ENCODE measurements at places on chromosomes 2 and 18.

- no peak for DNase-seq
Observed at GRCh38 chr18:13470516-13471197, 252.1 kb downstream of the LDLRAD4 start.

DNA sequence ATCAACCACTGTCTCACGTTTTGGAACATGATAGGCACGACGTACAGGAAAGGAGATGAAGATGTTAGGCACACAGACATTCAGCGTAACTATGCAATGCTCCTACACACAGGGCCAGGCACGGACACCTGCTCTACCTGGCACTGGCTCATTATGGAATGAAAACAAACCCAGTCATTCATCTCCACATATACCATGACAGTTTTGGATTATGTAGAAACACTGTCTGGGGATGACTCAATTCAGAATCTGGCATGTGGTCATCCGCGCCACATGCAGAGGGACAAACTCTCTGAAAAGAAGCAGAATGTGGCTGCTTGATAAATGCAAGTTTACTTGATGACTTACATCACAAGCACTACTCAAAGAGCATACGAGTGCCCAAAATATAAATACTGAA lies 29.5 kb upstream of the NFU1 start:
- DNase-seq: no peak

GRCh38 chr2:10269291-10269690 lies 33.4 kb upstream of the HPCAL1 start:
- DNase-seq: no peak

DNA sequence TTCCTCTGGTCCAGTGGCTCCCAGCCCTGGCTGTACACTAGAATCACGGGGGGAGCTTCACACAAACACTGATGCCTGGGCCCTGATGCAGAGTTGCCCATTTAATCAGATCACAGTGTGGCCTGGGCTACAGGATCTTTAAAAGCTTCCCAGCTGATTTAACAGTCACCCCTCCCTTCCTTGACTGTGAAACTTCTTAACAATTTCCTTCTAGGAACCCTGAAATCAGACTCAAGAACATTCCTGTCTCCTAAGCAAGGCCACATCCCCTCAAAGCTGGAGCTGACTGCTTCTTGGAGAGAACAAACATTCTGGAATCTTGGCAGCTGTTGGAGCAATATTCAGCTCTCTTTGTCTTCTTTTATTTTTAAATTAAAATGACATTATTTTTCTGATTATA lies 88.7 kb downstream of the ADD2 start:
- no peak for DNase-seq

DNA sequence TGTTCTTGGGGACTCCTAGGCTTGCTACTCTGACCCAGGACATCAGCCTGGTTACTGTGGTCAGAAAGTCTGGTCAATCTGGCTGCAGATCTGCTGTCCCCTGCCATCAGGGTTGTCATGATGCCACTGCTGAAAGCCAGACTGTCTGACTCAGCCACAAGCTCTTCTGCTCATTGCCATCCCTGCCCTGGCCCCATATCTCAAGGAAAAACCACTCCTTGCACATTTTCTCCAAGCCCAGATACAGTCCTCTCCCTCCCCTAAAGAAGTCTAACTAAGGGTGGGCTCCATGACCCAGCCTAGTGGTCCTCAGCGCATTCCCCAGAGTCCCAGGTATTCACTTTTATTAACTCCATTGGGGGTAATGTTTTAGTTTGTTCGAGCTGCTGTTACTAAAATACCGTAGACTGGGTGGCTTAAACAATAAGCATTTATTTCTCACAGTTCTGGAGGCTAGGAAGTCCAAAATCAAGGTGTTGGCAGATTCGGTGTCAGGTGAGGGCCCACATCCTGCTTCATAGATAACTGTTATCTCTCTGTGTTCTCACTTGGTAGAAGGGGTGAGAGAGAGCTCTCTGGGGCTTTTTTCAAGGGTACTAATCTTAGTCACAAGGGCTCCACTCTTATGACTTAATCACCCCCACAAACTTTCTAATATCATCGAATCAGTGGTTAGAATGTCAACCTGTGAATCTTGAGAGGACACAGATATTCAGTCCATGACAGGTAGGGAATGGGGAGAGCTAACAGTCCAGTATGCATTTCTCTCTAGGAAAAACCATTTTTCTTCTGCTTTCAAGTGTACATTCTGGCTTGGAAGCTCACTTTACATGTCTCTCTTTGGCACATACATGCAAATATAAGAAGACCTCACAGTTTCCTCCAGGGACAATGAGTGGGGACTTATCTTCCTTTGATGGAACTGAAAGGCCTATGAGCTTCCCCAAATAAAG lies 94.8 kb upstream of the CXCR4 start:
- DNase-seq: no peak

DNA sequence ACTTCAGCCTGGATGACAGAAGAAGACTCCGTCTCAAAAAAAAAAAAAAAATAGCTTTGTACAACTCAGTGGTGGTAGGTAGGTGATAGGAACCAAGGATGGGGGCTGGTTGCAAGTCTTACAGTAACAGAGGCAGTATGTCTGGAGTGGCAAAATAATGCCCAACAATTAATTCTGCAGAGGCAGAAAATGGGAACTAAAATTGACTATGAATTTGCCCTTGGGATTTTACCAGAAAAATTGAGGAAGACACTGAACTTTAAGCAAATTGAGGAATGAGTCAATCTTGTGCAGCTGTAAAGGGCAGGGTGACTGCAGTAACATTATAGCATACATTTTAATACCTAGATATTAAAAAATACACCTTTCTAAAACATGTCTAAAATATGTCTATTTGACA lies 292.1 kb upstream of the FBXO11 start:
- no peak for DNase-seq

- no peak for DNase-seq
Observed at GRCh38 chr2:241193271-241193670, 4.8 kb downstream of the ANO7 start.

- no peak for DNase-seq
Observed at GRCh38 chr18:57427429-57428201, 7.6 kb upstream of the ONECUT2 start.

- DNase-seq: no peak
Observed at GRCh38 chr2:187995556-187995955, 296.1 kb upstream of the GULP1 start.

DNA sequence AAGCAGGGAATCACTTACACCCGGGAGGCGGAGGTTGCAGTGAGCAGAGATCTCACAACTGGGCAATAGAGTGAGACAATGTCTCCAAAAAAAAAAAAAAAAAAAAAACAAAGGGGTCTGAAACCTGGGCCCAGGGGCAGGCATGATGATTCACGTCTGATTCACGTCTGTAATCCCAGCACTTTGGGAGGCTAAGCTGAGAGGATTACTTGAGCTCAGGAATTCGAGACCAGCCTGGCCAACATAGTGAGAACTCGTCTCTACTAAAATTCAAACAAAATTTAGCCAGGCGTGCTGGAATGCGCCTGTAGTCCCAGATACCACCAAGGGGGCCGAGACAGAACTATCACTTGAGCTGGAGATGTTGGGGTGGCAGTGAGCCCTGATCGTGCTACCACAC lies 30.3 kb downstream of the TEX44 start:
- no peak for DNase-seq

- DNase-seq: peak; percentile 14
Observed at GRCh38 chr2:18047213-18047611, 168.7 kb downstream of the KCNS3 start.

- no peak for DNase-seq
Observed at GRCh38 chr2:111157798-111158197, 37.1 kb downstream of the BCL2L11 start.

DNA sequence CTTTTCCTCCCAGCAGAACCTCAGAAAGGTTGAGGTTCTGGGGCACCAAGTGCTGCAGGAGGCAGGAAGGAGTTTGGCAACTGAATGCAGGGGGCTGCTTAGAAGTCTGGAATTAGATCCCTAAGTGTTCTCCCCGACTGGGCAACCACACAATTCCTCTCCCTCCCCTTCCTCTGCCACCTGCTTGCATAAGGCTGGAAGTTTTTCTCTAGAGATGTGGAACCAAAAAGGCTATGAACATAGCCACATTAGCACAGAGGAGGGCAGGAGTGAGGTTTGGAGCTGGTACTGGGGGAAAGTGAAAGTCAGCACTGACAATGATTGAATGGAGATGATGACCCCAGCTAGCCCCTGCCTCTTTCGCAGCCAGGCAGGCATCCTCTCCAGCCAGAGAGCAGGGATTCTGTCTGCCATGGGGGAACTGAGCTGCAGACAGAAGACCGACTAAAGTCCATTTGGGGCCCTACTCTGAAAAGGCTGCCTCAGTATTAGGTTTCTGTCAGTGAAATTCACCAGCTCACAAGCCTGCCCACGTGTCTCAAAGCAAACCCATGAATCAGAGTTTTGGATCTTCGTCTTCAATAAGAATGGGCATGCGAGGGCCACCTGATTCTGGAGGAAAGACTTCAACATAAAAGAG lies 87.9 kb upstream of the ITGA6 start:
- no peak for DNase-seq

- DNase-seq: no peak
Observed at GRCh38 chr2:121202541-121203310, 82.3 kb downstream of the TFCP2L1 start.

Data from amniotic stem cell (primary cell).